HL-60 (cell line): ENCODE measurements at places on chromosomes 7 and 10.

DNA sequence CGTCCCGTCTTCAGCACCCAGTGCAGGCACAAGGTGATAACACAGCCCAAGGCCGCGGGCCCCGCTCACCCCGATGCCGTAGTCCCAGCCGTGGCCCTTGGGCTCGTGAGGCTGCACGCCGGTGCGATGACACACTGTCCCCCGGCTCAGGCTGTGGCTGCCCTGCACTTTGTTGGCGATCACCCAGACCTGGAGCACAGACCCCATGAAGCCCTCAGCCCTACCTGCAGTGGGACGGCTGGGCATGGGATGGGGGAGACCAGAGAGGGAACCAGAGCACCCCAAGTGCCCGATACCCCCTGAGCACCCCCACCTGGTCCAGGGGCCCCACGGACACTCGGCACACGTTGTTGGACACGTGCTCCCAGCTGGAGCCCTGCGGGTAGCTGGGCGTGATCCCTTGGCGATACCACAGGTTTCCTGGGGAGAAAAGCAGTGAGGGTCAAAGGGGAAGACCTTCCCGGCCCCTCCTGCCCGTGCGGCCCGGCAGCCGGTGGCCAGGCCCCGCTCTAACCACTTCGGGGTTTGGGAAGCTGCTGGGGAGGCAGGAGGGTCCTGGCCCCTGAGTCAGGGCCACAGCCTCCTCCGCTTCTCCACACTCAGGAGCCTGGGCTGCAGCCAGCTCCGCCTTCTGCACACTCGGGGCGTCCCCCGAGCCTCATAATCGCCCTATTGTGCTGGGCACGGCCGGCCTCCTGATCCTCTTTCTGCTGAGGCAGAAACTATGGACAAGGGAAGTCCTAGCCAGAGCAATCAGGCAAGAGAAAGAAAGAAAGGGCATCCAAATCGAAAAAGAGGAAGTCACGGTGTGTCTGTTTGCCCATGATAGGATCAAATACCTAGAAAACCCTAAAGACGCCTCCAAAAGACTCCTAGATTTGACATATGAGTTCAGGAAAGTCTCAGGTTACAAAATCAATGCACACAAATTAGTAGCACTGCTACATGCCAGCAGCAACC is 6.7 kb downstream of the BHLHA15 start:
- DNase-seq = peak; percentile 50

DNA sequence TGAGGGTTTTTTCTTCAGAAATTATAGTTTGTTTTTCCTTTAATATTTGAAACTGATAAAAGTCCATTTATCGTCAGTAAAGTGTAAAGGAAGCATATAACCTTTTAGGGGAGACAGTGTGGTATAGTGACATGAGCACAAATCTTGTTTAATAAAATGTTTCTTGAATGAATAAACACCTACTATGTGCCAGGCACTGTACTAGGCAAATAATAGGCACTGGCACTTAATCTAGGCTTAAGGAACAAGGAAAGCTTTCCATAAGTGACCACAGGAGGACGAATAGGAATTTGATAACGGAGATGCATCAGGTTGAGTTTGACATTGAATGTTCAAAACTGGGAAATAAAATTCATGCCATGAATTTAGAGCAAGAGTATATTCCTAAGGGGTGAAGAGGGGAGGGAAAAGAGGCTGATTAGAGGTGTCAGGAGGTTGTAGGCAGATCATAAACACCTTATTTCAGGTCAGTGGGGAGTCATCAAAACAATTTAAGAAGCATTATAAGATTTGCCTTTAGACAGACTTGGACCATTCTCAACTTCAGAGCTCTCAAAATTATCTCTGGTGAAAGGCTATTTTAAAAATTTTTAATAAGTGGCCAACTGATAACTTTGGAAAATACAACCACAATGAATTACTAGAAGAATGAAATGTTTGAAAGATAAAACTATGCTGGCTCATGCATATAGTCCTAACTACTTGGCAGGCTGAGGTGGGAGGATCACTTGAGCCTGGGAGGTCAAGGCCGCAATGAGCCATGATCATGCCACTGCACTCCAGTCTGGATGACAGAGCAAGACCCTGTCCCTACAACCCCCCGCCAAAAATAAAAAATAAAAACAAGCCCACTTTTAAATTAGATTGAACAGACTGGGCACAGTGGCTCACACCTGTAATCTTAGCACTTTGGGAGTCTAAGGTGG is 22.4 kb downstream of the RALA start:
- DNase-seq = no peak

- DNase-seq = no peak
Observed at GRCh38 chr10:62993121-62993520, 140.0 kb upstream of the NRBF2 start.

DNA sequence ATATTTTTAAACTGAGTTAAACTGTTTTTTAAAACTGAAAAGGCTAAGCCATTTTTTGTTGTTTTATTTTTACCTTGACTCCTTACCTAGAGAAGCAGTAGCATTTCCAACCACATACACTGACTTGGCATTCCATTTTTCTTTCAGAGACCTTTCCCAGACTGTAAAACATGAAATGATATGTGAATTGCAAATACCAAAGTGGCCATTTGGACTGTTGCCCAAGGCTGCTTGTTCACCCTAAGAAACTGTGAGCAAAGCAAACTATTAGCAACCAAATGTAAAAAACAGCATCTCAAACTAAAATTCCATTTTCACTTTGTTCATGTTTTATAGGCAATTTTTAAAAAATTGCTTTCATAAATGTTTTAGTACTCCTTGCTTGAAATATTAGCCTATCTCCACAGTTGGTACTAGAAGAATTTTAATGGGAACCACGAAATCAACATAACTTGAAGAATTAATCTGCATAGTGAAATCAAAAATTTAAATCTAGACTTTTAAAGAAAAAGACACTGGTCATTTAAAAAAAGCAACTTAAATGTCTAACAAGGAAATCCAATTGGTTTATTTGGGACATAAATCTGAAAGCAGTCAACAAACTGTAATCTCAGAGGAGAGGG is 10.8 kb downstream of the UROS start:
- DNase-seq = no peak

- DNase-seq = no peak
Observed at GRCh38 chr10:119398996-119399395, 143.5 kb downstream of the RGS10 start.

GRCh38 chr7:91107460-91107859 is 156.8 kb upstream of the FZD1 start:
- no peak for DNase-seq

- DNase-seq = no peak
Observed at GRCh38 chr10:129467359-129468064, 471 bp downstream of the MGMT start.

DNA sequence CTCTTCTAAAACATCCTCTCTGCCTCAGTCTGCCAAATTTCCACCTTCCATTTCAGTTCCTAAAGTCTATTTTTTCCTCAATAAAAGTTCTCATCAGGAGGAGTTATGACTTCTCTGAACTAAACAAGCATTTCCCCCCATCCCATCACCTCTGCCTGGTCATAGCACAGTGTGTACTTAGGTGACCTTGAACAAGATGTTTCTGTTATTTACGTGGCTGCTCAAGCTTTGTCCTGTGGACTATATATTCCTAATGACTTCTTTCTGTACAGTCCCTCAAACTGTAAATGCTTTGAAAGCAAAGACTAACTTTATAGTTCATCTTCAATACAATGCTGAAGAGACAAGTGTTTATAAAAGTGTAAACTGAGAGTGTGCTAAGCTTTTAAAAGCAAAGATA is 166.9 kb downstream of the CPEB3 start:
- no peak for DNase-seq
